ENCODE measurements at places on chromosomes 3 and 15. TPM values are rescaled to one million over a fixed set of nuclear protein-coding genes. Genes with fewer than 3 reads are reported as not detected.

The HOMER2 gene
- 12.1 TPM for polyA plus RNA-seq

The ITPR1 gene
- 11.3 TPM for polyA plus RNA-seq

The KBTBD13 gene
- polyA plus RNA-seq: not detected

The HESX1 gene
- polyA plus RNA-seq: 0.71 TPM

The APOD gene
- polyA plus RNA-seq: 673 TPM
